ENCODE measurements at places on chromosomes 12 and 14.
A peak's percentile ranks its signal among the peaks of the same experiment; 100 is the strongest.

DNA sequence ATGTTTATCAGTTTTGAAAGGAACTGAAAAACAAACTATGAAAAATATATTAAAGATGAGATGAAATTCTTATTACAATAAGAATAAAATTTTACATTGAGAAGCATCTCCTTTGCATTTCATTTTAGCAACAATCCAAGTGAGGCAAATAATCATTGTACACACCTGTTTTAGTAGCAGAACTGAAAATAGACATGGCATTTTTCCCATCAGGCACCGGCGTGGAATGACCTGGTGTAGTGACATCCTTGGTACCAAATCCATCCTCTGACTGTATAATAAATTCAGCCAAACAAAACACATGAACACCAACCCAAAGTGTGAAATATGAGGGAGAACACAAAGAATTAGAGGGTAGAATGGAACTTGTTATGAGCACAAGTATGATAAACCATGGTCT, 271.4 kb downstream of the MED13L start:
- DNase-seq = no peak

DNA sequence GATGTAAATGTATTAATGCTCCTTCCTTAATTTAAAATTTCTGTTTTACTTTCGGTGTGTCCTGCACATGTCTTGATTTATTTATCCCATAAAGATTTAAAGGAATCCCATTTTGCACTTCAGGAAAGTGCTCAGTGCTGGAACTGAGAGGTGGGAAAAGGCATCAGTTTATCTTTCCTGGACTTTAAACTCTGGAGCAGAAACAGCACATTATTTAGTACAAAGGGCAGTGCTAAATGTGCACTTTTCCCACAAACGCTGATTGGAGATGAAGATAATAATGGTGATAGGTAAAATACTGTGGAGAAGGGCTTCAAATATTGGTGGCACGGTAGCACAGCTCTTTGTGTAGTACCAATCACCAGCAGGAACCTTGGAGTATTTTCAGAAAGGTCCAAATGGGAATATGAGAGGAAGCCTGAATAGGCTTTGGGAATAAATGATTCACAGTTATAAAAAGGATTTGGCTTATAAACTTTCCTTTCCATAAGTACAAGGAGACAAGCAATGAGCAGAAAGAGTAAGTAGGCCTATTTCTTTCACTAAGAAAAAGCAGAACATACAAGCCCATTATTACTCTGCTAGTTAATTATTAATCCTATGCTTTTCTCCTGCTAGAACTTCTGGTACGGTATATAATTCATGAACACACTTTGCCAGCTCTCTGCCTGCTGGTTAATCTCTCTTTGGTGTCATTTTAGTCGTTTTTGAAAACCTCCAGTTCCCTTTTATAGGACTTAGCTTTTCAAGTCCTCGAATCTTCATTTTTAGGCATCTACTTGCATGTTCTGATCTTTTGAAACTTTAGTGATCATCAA, 58.3 kb downstream of the SLC15A5 start:
- no peak for DNase-seq

DNA sequence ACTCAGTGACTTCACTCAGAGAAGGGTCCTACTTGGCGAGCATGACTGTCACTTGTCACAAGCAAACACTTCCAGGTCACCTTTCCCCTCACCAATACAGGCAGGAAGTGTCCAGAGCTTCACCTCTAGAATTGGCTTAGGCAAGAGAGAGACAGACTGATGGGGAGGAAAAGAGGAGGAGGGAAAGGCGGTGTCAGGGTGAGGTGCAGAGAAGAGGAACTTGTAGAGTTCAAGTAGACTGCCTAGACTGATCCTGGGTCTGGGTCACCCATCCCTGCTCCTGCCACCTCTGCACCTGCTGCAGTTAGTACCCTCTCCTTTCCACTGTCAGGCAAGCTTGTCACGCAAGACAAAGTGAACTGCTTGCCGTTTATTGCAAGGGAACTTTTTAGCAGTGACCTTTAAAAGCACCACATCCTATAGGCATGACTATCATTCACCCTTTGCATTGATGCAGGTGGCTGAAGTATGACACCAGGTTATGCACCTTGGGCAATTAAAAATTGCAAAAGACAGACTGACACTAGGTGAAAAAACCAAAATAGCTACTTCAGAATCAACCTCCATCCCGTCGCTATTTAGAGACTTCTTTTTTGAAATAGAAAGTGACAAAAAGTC, 292.4 kb downstream of the SYT1 start:
- DNase-seq = no peak

DNA sequence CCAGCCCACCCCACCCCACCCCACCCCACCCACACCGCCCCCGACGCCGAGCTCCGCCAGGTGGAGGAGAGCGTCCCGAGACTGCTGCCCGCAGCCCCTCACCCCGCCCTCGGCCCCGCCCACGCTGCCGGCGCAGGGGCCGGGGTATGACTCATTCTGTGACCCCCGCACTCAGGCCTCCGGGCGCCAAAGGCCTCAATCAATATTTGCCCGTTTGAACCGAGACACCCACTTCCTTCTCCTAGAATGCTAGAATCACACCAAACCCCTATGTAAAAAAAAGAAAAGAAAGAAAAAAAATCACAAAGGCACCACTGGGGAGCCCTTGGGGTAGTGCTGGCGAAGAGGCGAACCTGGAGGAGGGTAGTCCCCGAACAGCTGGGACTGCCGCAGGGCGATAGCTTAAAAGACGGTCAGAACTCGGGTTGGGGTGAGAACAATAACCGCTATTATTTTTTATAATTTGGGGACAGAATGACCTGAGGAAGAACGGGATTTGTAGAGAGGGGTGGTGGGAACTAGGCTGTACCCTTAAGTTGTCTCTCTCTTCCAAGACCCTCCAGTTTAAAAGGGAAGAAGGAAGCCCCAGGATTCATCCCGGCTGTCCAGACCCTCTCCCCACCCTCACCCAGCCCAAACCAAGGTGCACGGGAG, 894 bp downstream of the KRT8 start:
- no peak for DNase-seq

DNA sequence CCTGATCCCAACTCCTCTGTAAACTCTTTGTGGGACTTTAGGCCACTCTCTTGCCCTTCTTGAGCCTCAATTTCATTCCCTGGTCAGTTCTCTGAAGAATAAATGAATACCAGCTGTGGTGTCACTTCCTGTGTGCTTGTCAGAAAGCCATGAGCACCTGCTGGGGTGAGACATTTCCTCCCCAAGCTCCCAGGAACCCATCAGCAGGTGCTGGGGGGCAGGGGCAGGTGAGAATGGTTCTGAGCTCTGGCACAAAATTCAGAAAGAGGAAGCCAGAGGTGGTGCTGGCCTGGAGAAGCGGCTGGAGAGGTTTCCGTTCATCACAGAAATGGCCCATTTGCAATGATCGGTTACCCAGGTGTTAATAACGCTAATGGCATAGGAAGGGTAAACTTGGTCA, 14.9 kb downstream of the LHX5 start:
- no peak for DNase-seq

DNA sequence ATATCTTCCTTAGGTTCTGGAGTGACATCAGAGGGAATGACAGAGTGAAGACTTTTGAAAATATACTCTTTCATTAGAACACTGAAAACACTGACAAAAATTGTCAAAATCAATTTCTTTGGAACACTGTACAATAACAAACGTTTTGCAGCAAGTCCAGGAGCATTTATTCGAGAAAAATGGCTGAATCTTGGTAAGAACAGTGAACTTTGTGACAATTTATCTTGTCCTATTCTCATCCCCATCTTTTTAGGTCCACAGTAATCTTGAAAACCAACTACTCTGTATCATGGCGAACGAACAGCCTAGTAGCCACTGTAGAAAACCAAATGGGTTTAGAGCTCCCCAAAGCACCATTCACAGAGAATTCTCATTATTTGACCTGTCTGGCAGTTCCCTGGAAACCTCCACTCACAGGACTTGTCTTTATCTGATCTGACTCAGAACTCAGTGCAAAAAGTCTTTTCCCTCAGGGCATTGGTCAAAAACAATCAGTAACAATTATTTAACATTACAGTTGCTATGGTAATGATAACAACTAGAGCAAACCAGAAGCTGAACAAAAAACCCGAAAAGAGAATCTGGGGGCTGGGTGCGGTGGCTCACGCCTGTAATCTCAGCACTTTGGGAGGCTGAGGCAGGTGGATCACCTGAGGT, 20.3 kb upstream of the PPP2R5E start:
- DNase-seq = peak; percentile 30

GRCh38 chr12:54052438-54053002, 1.1 kb upstream of the HOXC4 start:
- DNase-seq = no peak
